ENCODE measurements at places on chromosomes 2 and 18.

DNA sequence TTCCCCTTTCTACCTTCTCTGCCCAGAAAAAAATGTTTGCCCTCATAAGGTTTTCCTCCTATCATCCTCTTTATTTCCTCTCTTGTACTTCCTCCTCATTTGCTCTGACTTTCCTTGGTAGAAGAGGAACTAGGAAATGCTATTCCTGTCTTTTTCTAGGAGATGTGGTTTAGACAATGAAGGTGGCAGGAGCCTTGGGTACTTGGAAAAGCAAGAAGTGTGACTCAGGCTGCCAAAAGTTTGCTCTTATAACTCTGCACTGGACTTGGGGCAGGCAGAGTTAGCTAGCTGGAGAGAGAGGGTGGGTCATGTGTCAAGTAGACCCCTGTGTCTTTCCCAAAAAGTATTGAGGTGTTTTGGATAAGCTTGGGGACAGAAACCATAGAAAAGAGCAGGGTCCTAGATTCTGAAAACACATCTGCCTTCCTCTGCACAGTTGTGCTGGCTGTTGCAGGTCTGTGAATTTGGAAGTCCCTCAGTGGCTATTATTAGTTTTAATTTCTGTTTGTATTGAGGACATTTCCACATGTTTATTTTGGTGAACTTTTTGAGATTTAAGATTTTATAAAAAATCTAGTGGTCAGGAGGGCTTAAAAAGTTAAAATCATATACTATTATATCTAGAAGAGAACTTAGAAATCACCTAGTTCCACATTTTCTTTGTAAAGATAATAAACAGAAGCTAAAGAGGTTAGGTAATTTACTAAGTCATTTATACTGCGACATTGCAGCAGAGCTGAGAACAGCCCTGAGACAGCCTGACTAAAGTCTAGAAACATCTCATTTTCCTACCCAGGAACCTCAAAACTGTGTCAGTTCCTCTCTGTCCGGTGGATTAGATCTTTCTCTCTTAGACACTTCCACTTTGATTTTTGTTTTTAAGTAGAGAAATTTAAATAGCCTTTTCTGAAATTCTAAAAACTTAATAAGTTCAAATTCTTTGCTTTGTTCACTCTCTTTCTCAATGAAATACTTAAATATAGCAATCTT is 16.0 kb downstream of the INSIG2 start:
- DNase-seq = no peak

DNA sequence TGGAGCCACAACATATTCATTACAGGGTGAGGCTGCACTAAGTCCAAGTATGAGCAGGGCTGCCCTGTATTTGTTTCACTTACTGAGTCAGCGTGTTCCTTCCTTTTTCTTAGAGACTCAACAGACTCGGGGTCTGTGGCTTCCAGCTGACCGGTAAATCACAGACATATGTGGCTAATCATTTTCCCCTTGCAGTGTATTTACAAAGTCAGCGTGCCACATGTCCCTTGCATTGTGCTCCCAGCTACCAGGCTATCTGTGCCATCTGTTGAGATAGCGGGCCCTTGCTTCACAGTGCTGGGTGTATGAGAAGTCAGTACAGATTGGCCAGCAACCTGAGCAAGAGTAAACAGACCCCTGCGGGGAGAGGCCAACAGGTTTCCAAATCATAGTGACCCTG is 254.3 kb downstream of the LRRTM1 start:
- DNase-seq = no peak

- DNase-seq = no peak
Observed at GRCh38 chr18:55625901-55626300, 37.9 kb upstream of the TCF4 start.

GRCh38 chr18:9547782-9548181 is 66.6 kb downstream of the PPP4R1 start:
- DNase-seq = no peak

GRCh38 chr2:166882851-166883250 is 5.4 kb upstream of the XIRP2 start:
- DNase-seq = no peak

GRCh38 chr18:1618364-1618763 is 713.7 kb downstream of the ADCYAP1 start:
- no peak for DNase-seq

DNA sequence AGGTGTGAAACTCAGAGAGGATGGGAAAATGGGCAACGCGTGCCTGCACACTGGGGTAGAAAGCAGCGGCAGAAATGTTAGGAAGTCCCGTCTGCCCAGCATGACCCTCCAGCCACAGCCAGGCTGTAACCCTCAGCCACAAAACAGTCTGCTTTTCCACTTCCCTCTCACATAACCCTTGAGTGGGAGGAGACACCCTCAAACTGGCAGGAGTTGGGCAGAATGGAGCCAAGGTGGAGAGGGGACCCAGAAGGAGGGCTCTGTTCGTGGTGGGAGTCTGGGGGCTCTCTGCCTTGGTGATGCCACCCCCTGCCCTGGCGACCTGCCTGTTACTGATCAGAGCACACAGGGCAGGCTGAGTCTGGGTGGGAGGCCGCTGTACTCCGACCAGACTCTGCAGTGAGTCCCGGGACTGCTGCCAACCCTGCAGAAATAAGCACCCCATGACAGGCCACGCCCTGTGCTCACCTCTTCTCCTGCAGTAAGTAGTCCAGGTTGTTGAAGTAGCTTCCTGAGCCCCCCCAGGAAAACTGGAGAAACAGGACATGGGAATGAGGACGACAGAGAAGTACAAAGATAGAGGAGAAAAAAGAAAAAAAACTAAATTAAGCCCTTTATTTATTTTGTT is 16.0 kb downstream of the FAM178B start:
- DNase-seq = no peak

- DNase-seq = no peak
Observed at GRCh38 chr2:170408461-170409163, 230.7 kb downstream of the MYO3B start.

GRCh38 chr2:215624423-215624829 is 188.6 kb upstream of the FN1 start:
- no peak for DNase-seq

GRCh38 chr2:44535376-44535775 is 173.6 kb downstream of the CAMKMT start:
- no peak for DNase-seq

GRCh38 chr2:130353291-130354138 is 2.3 kb upstream of the PTPN18 start:
- DNase-seq = no peak

DNA sequence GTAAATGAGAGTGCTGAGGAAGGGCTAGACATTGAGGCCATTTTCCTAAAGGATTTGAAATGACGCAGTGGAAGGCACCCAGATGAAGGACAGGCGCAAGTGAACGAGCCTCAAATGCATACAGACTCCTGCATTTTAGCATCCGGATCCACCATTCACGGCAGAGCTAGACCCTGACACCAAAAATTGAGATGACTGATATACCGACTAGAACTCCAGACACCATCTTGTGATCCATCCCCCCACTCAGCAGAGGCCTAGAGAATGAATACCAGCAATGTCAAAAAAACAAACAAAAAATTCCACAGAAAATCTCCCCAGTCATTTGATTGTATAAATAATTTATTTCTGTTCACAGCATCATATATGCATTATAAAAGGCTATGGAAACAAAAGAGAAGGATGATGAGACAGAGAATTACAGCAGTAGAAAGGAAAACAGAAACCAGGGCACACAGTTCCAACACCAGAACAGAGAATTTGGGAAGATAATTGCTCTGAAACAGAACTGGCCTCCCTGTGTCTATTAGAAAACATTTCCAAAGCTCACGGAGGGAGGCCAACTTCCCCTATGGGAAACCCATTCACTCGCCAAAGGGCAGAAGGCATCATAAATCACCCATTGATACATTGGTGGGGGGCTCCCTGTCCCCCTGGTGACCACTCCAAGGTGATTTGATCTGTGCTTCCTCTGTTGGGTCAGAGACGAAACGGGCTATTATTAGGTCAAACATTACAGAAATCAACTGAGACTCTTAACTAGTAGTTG is 4.0 kb downstream of the ARL4C start:
- no peak for DNase-seq

- peak; percentile 59 for DNase-seq
Observed at GRCh38 chr2:15943378-15944280, 3.3 kb downstream of the MYCN start.

- no peak for DNase-seq
Observed at GRCh38 chr2:79622508-79622907, 109.7 kb downstream of the CTNNA2 start.

DNA sequence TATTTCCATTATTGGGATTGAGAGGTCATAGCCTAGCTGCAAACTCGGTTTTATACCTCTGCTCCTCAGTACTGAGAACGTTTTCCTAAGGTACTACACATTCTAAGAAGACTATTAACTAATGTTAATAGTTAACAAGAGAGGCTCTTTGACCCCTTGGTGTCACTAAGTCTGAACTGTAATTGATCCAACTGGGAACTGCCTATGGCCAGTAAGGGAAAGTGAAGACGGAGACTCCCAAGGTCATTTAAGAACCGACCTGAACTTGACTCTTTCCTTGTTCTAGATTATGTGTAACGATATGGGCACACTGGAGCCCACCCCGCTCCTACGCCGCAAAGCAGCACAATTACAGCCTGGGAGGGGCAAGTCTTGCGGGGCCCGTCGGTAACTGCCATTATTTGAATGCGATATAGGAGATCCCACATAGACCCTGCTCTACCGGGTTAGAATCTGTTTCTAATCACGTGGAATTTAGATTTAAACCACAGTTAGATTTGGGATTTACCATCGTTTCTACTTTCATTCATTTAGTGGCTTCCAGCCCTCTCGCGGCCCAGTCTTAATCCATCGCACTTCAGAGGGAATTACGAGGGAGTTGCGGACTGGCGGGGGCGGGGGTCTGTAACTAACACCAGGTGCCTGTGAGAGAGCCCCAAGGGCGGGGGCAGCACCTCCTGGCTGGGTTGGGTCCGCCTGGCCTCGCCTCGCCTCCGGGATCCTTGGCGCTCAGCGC is 84.1 kb upstream of the EPB41L3 start:
- DNase-seq = no peak

DNA sequence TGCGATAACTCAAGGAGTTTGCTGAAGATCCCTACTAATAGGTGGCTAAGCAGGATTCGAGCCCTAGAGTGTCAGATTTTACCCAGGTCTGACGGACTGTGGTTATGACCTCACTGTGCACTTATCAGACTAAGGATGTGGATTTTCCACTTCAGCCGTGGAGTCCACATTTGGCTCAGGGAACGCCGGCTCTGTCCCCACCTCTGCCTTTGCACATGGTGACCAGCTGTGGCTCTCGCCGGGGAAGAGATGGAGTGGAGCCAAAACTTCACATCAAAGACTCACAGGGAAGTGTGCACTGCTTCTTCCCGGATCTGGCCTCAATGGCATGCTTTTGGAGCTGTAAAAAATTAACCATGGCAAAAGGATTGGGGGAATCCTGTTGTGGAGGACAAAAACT is 249.3 kb upstream of the APCDD1 start:
- no peak for DNase-seq

- no peak for DNase-seq
Observed at GRCh38 chr2:157785866-157786662, 90.1 kb downstream of the ACVR1 start.

DNA sequence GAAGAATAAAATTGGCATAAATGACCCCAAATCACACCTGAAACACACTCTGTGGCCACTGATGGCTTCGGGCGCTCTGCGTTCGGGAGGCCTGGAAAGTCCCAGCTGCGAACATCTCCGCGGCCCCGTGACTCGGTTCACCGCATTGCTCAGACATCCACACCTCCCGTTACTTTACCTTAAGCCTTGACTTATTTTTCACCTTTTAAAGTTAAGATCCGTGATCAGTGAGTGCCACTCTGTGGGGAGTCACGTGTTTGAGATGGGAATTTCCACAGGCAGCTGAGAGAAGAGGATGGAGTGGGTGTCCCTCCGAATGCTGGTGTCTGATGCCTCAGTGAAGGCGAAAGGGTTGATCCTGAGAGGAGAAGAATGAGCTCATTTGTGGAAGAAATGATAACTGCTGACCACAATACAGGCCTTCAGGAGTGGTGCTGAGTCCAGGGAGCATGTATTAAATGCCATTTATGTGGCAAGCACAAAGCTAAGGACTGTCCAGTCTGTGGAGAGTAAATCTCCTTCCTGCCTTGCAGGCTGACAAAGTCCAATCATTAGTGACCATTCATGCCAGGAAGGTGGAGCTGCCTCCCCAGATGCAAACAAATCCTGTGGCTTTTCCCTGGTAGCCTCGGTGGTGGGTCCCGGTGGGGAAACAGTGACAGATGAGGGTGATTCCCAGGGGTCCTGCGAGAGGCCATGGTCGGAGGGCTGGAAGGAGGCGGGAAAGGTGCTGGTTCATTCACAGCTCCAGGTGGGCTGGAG is 168.8 kb downstream of the RTP5 start:
- DNase-seq = no peak

GRCh38 chr18:6013171-6013810 is 118.0 kb upstream of the TMEM200C start:
- no peak for DNase-seq

Measured in naive thymus-derived CD8-positive, alpha-beta T cell (primary cell).